ENCODE measurements at places on chromosomes 2 and 18. TPM values are rescaled to one million over a fixed set of nuclear protein-coding genes. Genes with fewer than 3 reads are reported as not detected.

The ABCG5 gene
- total RNA-seq, result not detected

The POTEI gene
- 0.27 TPM for total RNA-seq

The NEU2 gene
- not detected for total RNA-seq

The EEF1B2 gene
- total RNA-seq, result 315 TPM

The LRRC30 gene
- not detected for total RNA-seq

The PTPRM gene
- 66.5 TPM for total RNA-seq

The NAGK gene
- total RNA-seq, result 125 TPM

DNA sequence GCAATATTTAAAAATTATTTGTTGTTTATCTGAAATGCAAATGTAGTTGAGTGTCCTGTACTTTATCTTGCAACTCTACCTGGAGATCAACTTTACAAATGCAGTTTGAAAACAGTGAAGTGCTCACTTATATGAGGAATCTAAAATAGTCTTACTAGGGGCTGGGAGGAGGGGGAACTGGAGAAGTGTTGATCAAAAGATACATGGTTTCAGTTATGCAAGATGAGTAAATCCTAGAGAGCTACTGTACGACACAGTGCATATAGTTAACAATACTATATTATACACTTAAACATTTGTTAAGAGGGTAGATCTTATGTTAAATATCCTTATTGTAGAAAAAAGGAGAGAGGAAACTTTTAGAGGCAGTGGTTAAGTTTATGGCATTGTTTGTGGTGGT is 241.9 kb downstream of the BCL11A start:
- no peak for DNase-seq

- no peak for DNase-seq
Observed at GRCh38 chr2:103959174-103960128, 894.5 kb upstream of the POU3F3 start.

DNA sequence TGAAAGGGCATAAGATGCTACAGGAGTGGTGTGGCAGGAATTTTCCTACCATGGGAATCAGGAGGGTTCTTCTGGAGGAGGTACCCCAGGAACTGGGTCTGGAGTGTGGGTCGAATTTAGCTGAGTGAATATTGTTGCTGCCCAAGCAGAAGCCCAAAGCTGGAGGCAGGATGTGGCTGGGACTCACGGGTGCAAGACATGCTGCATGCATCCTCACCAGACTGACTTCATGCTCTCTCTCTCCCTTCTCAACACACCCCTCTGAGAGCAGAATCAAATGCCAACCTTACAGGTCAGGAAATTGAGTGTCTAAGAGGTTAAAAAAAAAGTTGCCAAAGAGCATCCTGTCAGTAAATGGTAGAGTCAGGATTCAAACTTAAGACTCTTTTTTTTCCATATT is 78.8 kb upstream of the TTC39C start:
- DNase-seq, result no peak

GRCh38 chr18:24417480-24417879 is 9.0 kb upstream of the IMPACT start:
- no peak for DNase-seq

- DNase-seq, result no peak
Observed at GRCh38 chr2:173943738-173944137, 21.4 kb downstream of the SP3 start.

GRCh38 chr2:112692495-112692911 is 28.3 kb upstream of the NT5DC4 start:
- DNase-seq, result peak; percentile 52

GRCh38 chr2:118850168-118850900 is 2.9 kb upstream of the EN1 start:
- no peak for DNase-seq

GRCh38 chr2:70946832-70947442 is 11.2 kb downstream of the ATP6V1B1 start:
- peak; percentile 64 for DNase-seq

- no peak for DNase-seq
Observed at GRCh38 chr2:236843161-236843968, 242.3 kb upstream of the COPS8 start.

GRCh38 chr2:144511937-144512336 is 8.0 kb downstream of the ZEB2 start:
- DNase-seq, result no peak

GRCh38 chr2:188394931-188395472 is 103.3 kb downstream of the GULP1 start:
- DNase-seq, result no peak

- DNase-seq, result no peak
Observed at GRCh38 chr2:135890835-135891234, 14.6 kb upstream of the MCM6 start.

GRCh38 chr18:8609659-8610458 is 622 bp downstream of the RAB12 start:
- no peak for DNase-seq

DNA sequence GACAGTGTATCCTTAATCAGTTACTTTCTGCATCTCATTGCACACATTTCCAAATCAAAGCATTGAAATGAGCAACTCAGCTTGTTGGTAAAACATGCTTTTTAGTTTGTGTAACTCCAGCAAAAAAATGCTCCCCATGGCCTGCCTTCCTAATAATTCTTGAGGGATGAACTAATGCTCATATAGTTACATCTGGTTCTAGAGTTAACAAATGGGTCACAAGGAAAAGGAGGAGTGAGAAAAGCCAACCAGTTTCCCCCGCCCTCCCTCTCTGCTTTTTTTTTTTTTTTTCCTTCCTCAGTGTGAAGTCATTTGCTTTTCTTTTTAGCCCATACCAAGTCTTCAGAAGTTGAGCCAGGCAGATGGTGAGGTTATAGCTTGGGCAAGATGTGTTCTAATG is 231.7 kb downstream of the MTX2 start:
- no peak for DNase-seq

GRCh38 chr18:2654928-2655177 is 673 bp upstream of the SMCHD1 start:
- no peak for DNase-seq

DNA sequence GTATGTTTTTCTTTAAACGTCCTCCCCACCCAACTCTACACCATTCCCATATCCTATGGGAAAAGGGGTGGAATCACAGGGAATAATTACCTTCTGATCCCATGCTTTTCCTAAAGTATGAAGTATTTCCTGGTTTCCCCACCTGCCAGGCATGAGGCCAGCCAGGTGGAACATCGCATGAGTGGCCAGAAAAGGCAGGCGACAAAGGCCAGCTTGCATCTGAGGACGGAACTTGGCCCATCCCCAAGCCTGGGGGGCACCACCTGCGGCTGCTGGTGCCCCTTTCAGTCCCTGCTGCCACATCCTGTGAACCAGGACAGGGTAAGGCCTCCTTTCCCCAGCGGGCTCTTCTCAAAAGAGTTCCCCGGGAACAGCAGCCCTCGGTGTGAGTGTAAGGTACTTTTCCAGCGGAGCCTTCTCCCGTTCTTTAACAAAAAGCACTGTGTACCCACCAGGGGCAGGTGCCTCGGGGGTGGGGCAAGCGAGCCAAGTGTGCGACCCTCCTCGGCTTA is 1.2 kb upstream of the ERFE start:
- no peak for DNase-seq

DNA sequence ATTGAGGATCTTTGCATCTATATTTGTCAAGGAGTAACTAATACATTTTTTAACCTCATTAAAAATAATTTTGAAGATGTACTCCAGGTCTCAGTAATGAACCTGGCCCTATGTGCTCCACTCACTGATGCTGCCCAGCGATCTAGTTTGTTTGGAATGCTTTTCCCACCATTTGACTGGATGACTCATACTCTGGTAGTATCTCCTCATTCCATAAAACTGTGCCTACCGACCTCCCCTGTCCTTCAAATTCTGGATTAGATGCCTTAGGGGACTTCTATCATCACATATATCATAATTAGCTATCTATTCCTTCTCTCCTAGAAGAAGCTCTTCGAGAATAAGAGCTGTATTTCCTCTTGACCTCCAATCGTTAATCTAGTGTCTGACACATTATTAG is 83.8 kb downstream of the FAM117B start:
- DNase-seq, result no peak

DNA sequence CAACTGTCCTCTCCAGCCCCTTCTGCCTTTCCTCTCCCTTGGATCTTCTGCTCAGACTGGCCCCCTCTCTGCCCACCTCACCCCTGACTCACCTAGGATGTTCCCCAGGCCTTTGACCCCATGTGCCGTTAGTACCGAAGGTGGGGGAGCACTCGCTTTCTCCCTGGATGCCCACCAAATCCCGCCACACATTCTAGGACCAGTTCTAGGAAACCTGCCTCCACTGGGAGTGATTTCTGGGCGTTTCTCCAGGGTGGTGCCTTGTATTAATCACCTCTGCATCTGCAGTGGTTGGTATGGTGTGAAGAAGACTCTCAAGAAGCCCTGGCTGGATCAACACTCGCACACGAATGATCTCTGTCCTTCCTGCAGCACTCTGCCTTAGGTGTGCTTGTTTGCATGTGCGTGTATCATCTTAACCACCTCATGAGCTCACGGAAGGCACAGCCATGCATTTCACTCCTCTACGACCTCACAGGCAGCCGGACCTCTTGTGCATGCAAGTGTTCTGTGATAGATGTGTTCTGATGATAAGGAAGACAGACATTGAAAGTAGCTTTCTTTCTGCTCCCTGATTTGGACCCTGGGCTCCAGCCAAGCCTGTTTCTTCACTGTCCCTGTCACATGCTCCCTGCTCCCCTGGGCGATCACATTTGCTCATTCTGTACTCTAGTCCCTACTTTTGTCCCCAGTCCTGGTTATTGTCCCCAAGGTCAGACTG is 69.4 kb downstream of the LIPG start:
- DNase-seq, result no peak
